ENCODE measurements at places on chromosomes 1 and 21. TPM values are rescaled to one million over a fixed set of nuclear protein-coding genes. Genes with fewer than 3 reads are reported as not detected.
A peak's percentile ranks its signal among the peaks of the same experiment; 100 is the strongest.

The PLA2G2A gene
- total RNA-seq = 71.4 TPM

The LORICRIN gene
- total RNA-seq = not detected

The TNFSF4 gene
- 1.9 TPM for total RNA-seq

The CRYZL1 gene
- 24.9 TPM for total RNA-seq

The PFDN2 gene
- total RNA-seq = 37.0 TPM

The ATP1A4 gene
- not detected for total RNA-seq

The VANGL2 gene
- 0.48 TPM for total RNA-seq

The DPM3 gene
- total RNA-seq = 69.4 TPM

The DCST1 gene
- 0.44 TPM for total RNA-seq

The CYP2J2 gene
- 8.3 TPM for total RNA-seq

The KCNJ15 gene
- total RNA-seq = 0.80 TPM

The PRDM16 gene
- total RNA-seq = 3.6 TPM

GRCh38 chr1:92786111-92786901, 1.4 kb upstream of the EVI5 start:
- DNase-seq = no peak

DNA sequence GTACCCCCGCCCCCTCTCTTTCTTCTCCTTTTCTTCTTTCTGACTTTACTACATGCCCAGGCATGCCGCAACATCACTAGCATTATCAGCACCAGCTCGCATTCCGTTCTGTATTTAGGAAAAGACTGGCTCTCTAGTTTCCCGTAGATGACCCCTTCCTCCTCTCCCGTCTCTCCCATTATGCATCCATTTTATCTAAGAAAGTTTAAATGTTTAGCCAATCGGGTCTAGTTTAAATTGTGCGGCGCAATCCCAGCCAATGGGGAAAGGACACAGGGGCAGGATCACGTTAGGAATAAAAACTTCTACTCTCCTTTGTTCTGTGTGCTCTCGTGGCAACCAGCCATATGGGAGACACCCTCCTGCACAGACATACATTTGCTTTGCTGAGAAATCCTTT, 2.3 kb upstream of the KRTAP10-7 start:
- no peak for DNase-seq

DNA sequence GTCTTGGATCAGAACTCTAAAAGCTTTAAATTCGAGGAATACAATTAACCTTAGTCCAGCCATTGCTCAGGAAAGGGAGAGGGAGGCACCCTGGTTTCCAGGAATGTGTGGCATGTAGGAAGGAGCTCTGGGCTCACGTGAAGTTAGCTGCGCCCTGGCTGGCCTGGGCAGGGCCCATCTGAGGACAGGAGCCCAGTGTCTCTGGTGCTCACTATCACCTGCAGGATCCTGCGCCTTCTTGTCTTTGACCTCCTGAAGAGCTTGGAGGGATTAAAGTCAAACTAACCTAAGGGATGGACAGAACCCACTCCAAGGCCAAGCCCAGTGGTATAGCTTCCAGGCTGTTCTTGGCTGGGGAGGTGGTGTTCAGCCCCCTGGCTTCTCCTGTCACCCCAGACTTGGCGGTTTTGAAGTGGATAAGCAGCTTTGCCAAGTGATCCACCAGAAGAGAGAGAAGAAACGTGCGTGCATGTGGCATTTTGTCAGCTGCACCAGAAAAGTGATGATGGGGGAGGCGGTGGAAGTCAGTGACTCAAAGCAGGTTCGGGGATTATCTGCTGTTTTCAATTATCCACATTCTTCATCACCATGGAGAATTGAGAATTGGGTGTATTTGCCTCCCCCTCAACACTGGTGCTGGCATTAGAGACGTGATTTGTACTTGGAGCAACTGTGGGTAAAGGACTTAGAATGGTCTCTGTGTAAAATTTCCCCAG, 11.9 kb upstream of the KCNN3 start:
- DNase-seq = no peak

DNA sequence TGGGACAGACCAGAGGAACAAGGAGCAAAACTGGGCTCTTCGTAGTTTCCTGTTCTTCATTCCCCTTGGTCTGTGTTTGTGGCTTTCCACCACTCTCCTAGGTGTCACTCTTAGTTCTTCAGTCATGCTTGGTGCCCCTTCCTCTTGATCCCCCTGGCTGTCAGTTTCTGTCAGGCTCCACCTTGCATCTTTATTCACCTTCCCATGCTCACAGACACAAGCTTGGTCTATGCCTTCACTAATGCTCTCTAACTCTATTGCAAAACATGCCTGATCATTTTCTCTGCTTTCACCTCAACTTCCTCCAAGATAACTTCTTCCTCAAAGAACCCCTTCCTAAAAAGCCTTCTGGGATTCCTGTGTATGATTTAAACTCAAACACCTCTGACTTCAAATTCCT, 122.9 kb downstream of the GLUL start:
- no peak for DNase-seq

DNA sequence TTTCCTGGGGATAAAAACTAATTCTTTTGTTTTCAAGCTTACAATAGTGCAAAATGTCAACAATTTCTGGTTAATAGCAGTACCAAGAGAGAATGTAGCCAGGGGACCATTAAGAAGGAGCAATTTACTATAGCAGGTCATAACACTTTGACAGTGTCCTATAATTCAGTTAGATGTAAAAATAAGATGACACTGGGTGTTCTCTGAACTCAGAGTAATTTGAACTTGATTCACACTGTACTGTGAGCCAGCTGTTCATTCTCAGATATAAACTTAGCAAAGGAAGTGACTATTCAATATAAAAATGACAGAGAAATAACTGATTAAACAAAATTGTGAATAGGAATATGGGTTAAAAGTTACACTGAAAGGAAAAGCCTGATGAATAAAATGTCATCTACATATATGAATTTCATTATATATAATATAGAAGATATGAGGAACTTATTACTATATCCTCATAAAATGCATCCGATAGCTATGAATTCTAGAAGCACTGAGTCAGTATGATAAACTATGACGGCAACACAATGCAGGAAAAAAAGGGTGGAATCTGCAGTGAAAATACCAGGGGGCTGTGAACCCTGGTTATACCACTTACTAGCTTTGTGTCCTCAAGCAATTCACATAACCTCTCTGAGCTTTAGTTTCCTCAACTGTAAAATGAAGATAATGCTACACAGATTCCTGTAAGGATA, 135.9 kb downstream of the ACBD6 start:
- no peak for DNase-seq

DNA sequence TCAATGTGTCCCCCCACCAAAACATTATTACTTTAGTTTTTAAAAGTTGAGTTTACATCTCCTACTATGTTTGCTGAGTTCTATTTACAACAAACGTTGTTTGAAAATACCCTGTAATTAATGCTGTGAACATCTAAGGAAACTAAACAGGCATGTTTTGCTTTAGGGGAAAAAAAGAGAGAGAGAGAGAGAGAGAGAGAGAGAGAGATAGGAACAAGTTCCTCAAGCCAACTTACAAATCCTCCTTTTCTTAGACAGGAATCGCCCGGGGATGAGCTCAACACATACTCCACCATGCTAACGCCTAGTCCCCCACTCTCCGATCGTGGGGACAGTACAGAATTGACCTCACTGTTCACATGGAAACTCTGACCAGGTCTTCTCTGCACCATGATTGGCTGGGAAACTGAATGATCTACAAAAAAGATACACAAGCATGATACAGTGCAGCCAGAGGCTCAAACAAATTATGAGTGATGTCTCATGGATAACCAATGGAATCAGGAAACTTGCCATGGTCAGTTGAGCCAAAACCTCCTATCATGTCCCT, 59.8 kb downstream of the PUM1 start:
- no peak for DNase-seq

DNA sequence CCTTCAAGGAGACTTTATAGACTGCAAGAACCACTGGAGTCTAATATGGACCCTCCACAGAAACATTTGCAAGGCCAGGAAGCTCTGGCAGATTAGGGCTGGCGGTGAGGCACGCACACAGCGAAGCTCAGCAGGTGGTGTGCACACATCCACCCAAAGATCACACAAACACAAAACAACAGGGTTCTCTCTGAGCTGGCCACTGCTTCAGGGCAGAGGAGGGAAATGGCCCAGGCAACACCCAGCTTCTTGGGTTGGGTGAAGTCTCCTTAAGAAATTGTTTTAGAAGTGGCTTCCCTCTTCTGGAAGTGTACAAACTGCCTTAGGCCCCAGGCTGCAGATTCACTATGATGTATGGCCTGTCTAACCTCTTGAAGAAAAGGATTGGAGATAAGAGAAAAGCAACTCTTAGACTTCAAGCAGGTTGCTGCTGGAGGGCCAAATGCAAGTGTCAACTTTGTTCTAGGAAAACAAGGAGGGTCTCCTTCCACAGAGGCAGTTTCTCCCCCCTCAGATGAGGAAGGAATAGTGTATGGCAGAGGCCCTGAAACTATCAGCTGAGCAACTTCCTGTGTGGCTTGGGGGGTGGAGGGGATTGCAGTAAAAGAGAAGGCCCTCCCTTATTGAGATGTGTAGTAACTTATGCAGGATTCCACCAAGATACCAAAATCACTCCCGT, 2.0 kb downstream of the RCSD1 start:
- no peak for DNase-seq

GRCh38 chr1:78333502-78333901, 157.3 kb upstream of the PTGFR start:
- no peak for DNase-seq

DNA sequence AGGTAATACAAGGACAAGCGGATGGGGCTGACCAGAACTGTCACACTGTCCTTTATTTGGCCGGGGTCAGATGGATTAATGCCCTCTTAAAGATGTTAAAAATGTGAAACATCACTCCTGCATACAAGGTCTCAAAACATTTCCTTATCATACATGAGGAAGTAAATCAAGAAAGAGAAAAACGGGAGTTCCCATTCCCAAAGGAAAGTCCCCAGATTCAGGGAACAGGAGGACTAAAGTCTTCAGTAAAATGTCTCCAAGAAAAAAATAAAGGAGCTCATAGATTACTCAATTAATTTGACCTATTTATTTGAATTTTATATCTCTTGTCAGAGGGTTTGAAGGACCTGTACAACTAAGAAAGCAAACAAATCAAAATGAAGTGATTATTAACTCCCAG, 13.4 kb upstream of the HSD11B1 start:
- no peak for DNase-seq

- peak; percentile 82 for DNase-seq
These were observed 3.7 kb upstream of the CCN1 start for GRCh38 chr1:85576642-85577418.
